Urinary bladder (tissue), 4 donors: ENCODE measurements at places on chromosomes 5 and 9. TPM values are rescaled to one million over a fixed set of nuclear protein-coding genes. Genes with fewer than 3 reads are reported as not detected.

GRCh38 chr5:10627160-10627701 lies 63.4 kb downstream of the ANKRD33B start:
- DNase-seq: no peak

DNA sequence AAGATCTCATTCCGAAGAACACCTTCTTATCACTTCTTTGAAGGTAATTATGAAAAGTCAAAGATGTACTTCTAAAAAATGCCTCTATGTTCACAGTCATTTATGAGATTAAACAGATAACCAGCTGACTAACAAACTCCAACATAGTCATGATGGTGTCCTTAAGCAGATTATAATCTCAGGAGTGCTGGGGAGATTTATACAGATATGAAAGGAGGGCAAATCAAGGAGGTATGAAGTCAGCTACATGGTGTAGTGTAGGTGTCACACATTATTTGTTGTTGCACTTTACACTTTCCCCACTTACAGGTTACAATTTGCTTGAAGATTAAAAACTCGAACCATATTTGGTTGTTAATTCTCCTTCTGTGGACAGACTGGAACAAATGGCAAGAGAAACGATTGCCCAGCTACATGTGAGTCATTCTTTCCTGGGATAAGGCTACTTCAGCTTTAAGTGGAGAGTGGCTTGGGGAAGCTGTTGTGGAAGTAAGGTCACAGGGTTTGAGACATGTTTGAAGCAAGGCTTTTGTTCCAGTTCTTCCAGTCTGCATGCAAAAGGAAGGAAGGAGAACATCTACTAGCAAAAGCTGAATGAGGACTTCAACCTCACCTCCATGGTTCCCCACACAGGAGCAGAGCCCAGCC lies 320.1 kb downstream of the ADGRV1 start:
- DNase-seq: no peak

GRCh38 chr5:69043655-69043996 lies 50.2 kb upstream of the SLC30A5 start:
- no peak for DNase-seq

- no peak for DNase-seq
Observed at GRCh38 chr5:81242906-81243436, 9.8 kb downstream of the CKMT2 start.

- DNase-seq: no peak
Observed at GRCh38 chr9:1995084-1995483, 20.1 kb upstream of the SMARCA2 start.

- DNase-seq: no peak
Observed at GRCh38 chr5:158450751-158451171, 591.8 kb upstream of the CLINT1 start.

- no peak for DNase-seq
Observed at GRCh38 chr5:149839761-149840160, 104.8 kb downstream of the PDE6A start.

- no peak for DNase-seq
Observed at GRCh38 chr5:161471211-161471950, 75.1 kb downstream of the GABRB2 start.

DNA sequence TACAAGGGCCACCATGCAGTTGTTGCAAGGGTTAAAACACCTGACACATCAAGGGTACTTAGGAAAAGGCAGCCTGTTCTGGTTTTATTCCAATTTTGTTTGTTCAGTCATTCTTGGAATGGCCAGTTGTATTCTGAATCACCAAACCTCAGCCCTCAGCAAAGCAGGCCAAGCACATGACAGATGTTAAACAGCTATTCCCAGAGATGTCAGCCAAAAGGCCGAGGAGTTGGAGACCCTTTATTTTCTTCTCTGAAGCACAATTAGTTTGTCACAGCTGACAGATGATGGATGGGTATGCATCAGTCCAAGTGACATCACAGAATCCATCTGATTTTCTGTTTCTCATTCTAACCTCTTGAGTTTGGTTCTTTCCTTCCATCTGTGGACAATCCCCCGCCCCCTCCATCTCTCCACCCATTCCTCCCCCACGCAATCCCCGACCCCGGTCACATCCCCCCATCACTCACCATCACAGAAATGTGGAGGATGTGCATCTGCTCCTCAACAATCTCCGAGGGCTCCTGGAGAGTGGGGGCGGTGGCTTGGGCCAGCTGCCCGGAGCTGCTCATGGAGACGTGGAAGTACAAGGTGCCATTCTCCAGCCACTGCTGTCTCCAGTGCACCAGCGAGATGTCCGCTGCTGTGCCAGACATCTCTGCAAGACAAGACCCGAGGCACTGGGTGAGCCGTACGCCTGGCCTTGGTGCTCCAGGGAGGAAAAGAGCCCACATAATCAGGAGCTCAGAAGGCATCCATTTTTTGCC lies 123.8 kb downstream of the ASTN2 start:
- no peak for DNase-seq

DNA sequence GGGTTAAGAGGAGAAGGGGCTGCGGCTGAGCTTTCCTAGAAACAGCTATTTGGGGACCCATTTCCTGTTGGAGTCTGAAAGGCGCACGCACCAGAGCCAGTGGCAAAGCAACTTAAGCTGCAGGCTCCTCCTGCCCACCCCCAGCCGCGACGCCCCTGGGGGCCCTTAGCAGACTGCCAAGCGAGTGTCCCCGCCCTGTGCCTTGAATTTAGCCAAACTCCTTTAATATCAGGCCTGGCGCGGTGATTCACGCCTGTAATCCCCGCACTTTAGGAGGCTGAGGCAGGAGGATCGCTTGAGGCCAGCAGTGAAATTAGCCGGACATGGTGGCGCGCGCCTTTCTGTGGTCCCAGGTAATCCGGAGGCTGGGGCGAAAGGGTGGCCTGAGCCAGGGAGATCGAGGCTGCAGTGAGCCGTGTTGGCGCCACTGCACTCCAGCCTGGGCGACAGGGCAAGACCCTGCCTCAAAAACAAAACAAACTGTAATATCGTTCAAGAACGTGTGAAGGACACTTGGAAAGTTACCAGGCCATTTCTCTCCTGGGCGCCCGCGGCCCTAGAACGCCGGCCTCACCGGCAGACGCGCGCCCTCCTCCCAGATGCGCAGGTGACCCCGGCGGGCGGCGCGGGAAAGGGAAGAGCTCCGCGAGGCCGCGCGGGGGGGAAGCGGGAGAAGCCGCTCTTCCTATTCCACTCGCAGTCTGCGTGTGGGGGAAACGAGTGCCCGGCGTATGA lies 1.0 kb upstream of the F2R start:
- no peak for DNase-seq

- no peak for DNase-seq
Observed at GRCh38 chr5:97078958-97079743, 63.3 kb downstream of the LIX1 start.

DNA sequence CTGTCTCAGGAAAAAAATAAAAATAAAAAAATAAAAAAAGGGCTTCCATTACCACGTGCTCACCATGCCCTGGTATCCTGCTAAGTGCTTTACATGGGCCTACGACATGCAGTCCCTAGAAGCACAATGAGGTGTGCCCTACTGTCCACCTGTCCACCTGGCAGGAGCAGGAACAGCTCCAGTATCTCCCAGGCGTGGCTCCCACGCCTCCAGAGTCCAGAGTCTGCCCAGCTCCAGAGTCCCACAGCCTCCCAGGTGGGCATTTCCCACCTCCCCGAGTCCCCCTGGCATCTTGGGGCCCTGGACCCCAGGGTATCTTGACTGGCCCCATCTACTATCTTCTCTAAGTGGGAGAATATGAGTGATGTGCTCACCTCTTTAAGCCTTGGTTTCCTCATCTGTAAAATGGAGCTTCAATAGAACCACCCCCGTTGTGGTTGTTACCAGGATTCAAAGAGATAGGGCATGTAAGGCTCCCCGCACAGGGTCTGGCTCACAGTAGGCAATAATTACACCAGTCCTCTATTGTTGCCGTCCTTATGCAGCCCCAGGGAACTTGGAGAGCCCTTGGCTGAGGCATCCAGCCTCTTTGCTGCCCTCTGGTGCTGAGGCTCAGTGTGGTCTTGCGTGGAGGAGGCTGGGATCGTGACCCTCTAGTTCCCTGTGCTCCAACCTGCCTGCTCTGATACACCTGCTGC lies 8.9 kb downstream of the CXCL14 start:
- no peak for DNase-seq

DNA sequence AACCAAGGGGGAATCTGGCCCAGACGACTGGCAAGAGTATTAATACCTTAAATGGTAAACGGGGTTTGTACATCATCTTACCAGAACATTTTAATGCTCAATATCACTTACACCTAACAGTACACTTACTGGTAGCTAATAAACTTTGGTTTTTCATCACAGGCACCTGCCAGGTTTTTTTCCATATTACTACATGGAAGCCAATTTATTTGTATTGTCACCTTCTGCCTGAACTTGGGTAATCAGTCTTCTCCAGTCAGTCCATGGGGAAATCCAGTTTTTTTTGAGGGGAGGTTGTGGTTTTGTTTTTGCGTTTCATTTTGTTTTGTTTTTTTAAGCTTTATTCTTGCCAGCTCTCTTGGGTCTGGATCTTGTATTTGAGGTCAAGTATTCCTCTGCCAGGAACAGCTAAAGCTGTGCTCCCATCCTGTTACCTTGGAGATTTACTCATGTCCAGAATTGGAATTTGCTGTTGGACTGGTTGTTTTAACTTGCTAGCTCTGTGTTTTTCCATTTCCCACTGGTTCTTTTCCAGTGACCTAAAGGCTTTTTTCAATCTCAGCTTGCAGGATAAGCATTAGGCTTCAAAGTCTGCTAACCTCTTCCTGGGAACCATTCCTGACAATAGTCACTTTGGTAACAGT lies 11.1 kb upstream of the NADK2 start:
- DNase-seq: no peak

- DNase-seq: no peak
Observed at GRCh38 chr9:96148634-96149532, 153.1 kb downstream of the HSD17B3 start.

Gene NOP16
- 3.2 TPM for total RNA-seq

Gene FOXD1
- total RNA-seq: 0.58 TPM

Gene FOXD4
- not detected for total RNA-seq
